ENCODE measurements at places on chromosomes 6 and 20.

DNA sequence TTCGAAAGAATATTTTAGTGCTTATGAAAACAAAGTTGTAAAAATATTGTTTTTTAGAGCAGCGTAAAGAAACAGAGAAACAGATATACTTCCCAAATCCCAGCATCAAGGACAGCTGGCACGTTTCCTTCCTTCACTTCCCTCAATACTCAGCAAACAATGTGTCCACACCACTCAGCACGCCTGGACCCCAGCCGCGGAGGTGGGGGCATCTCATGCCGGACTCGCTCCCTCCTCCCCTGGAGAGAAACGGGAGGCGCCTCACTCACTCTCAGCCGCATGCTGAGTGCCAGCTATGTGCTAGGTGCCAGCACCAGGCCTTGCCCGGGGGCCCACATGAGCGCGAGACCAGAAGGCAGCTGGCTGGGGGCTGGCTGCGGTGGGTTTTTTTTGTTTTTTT is 34.7 kb downstream of the SLC2A4RG start:
- DNase-seq, result no peak

- DNase-seq, result no peak
Measured at GRCh38 chr6:82076916-82077315, 170.6 kb downstream of the IBTK start.

DNA sequence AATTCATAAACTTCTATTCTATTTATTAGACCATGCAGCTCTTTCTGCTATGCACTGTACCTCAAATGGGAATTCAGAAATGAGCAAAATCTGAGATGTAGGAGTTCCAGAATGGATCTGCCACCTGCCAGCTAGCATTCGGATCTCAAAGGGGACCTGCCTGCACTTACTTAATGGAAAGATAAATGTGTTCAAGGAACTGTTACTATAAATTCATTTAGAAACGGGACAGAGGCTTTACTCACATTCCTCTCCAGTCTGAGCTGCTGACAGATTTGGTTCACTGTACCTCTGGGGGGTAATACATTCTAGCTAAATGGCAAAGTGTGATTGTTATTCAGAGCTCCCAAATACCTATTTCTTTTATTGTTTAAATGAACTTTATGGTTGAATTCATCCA is 384.1 kb downstream of the GRIK2 start:
- no peak for DNase-seq

DNA sequence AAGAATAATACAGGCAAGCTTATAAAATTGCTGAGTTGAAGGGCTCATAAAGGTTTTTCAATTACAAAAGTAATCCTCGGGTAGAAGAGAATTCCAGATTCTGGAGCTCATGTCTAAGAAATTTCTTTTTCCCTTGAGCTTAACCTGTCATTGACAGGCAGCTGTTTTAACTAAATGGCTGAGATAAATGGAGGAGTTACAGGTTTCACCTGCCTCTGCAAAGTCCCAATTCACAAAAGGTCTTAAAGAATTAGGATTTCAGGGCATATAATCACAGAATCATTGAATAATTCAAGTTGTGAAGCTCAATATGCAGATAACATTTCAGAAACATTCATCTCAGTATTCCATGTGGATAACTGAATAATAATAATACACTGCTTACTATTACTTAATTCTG is 660.1 kb upstream of the NRSN1 start:
- no peak for DNase-seq

DNA sequence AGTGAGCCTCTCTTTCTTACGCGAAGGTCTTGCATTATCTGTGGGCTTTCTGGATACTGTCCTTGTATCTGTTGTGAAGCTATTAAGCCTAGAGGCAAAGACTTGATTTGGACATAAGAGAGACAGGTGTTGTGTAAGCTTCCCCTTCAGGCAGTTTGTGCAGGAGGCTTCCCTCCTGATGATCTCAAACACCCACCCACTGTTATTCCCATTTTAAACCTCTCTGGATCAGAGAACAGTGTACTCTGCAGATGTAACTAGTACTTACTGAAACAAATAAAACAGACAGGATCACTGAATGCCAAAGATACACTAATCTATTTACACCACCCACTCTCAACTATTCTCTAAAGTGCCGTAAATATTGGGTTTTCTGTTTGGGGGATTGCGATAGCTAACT is 113.8 kb upstream of the RAB32 start:
- DNase-seq, result no peak

GRCh38 chr6:69980624-69981023 is 114.3 kb downstream of the COL19A1 start:
- no peak for DNase-seq

- no peak for DNase-seq
Measured at GRCh38 chr6:19298421-19298820, 538.7 kb upstream of the ID4 start.

DNA sequence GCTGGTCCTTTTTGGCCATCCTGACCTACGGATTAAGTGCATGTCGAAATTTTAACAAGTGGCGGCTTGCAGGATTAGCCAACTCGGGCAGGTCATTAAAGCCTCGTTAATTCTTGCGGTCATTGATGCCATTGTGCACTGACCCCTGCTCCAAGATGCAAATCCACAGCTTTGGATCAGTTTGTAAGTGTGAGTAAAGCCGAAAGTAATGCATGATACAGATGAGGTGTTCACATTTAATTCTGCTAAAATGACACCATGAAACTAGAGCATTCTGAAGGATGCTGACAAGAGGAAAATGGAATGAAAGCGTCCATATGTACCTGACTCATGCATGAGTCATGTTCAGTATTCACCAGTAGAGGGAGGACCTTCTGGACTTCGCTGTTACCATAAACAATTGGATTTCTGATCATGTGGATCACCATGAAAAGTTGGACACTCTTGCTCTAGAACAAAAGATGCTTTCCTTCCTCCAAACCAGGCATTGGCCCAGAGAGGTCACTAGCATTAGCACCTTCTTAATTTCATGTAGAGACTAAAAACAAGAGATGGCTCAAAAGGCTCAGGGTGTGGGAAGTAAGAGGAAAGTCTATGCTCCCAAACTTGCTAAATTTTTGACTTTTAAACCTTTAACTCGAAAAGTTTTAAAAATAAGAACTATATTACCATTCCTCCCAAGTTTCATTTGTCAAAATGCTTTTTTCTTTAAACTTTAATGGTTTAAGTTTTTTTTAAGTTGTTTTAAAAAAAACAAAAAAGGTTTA is 48.0 kb downstream of the MUC22 start:
- DNase-seq, result no peak

- DNase-seq, result no peak
Measured at GRCh38 chr6:20021795-20022194, 184.6 kb downstream of the ID4 start.

DNA sequence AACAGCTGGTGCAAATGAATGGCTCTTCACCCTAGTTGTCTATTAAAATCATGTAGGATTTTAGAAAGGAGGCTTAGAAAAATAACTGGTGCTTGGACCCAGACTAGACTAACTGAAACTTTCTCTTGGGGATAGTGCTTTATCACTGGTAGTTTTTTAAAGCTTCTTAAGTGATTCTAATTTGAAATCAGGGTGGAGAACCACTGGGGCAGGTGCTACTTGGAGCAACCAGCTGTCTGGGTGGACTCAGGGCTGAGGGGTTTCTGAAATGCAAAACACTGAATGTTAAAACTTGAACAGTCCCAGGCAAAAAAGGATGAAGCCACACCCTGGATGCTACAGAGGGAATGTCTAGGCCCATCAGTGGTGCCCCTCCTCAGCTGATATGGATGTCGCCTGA is 81.2 kb downstream of the PXDC1 start:
- DNase-seq, result no peak

DNA sequence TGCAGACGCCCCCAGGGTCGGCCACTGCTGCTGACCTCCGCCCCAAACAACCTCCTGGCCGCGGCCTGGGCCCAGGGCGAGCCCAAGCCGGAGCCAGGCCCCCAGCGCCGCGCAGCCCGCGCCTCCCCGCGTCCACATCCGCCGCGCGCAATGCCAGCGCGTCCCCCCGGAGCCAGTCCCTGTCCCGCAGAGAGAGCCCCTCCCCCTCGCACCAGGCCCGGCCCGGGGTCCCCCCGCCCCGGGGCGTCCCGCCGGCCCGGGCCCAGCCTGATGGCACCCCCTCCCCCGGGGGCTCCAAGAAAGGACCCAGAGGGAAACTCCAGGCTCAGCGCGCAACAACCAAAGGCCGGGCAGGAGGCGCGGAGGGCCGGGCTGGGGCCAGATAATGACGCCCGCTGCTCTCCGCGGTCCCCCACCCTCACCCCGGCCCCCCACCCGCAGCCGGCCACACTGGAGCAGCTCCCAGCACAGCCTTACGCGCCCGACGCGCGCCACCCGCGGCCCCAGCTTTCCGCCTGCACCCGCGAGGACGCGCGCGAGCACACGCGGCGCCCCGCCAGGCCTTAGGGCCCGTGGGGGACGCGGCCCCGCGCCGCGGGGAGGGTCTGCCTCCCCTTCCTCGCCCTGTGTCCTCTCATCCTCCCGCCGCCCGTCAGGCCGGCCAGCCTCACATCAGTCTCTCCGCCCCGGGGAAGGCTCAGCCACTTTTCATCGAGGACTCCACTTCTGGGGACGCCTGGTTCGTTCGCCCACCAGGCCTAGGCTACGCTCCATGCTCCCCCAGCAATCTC is 12.9 kb upstream of the SLC22A7 start:
- no peak for DNase-seq

GRCh38 chr20:49136817-49137571 is 51.1 kb downstream of the STAU1 start:
- no peak for DNase-seq

DNA sequence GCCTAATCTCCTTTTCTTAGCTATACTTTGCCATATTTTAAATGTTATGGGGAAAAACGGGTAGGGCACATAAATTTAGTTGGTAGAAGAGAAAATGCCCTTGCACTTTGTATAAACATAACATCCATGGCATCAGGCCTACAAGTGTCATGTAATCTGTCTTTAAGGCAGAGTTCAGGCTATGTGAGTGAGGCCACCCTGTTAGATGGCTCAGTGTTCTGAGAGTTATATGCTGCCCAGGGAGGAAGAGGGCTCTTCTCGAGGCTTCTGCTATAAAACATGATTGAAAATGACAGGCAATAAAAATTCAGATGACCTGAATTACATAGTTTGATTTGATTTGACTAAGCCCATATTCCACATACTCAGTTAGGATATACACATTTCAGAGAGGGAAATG is 553.6 kb upstream of the MAP3K7 start:
- DNase-seq, result no peak

GRCh38 chr6:13427801-13428582 is 59.4 kb downstream of the GFOD1 start:
- DNase-seq, result no peak

- no peak for DNase-seq
Measured at GRCh38 chr6:28839443-28840120, 84.2 kb downstream of the TRIM27 start.

DNA sequence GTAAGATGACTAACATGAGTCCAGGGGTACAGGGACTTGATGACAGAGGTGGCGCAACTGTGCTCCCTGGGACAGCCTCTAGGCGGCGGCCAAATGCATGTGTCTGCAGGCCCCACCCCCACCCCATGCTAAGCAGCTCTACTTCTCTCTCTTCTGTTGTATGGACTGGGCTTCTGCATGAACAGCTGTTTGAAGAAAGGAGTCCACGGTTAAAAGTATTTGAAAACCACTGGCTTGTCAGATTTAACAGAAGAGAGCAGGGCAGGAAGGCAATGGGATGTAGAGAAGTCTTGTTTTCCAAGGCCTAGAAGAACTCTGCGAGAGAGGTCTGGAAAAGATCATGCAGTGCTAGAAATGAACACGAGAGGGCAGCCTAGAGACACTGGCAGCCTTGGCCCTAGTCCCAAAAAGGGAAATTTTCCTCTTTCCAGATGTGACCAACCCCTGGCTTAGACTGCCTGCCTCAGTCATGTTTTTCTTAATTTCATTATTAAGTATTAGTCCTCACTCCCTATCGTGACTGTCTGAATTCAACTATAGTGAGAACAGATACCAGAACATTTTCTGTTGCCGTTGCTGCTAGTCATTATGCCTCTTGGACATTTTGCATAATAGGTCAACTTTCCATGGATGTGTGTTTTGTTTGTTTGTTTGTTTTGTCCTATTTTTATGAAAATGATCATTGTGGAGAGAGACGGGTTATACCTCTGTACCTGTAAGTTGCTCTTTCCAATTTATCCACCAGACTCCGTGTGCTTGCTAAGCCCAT is 265.0 kb downstream of the ADGRG6 start:
- no peak for DNase-seq

GRCh38 chr6:36127462-36128016 is 2.8 kb upstream of the MAPK13 start:
- DNase-seq, result no peak

GRCh38 chr6:144053601-144054000 is 41.8 kb downstream of the SF3B5 start:
- DNase-seq, result no peak

DNA sequence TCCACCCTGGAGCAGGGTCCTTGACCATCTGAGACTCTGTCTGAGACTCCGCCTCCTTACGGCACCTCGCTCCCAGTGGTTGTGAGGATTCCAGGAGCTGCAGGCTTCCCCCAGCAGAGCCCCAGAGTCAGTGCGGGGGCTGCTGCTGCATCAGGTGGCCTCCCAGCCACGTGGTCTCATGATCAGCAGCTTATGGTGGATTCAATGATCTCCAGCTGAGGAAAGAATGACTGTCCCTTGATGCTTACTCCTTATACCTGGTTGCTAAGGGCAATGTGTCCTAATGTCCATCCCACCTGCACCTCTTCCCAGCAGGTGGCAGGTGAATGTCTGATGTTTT is 40.0 kb downstream of the SLC22A1 start:
- DNase-seq, result no peak

GRCh38 chr6:132960720-132961119 is 146.4 kb downstream of the RPS12 start:
- DNase-seq, result no peak

- no peak for DNase-seq
Measured at GRCh38 chr6:87628881-87629280, 38.9 kb downstream of the ORC3 start.

GRCh38 chr20:63691711-63692435 is 4.6 kb upstream of the TNFRSF6B start:
- no peak for DNase-seq
